ENCODE measurements at places on chromosomes 6 and 20.

DNA sequence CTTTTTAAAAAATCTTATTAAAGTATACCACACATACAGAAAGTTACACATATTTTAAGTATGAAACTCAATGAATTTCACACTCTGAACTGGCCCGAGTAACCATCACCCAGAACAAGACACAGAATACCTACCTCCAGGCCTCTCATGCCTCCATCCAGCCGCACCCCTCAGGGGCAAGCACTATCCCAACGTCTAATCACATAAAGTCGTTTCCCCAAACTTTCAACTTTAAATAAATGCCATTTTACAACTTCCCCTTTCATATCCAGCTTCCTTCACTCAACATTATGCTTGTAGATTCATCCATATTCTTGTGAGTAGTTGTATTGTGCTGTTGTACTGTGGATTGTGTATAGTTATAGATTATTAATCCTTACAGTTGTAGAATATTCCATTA, 539.1 kb downstream of the CD83 start:
- peak; percentile 64 for DNase-seq

DNA sequence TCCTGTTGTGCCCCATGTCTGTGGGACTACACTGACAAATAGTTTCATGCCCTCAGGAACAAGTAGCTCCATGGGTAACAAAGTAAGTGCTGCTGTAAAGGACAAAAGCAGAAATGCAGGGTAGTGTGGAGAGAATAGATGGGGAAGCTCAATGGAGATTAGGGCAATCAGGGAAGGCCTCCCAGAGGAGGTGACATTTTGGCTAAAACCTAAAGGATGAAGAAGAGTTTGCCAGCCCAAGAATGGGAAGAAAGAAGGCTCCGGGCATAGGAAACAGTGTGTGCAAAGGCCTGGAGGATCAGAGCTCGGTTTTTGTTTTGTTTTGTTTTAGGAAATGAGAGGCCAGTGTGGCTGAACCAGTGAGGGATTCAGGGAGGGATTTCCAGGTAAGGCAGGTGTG, 43.6 kb upstream of the FAM83D start:
- no peak for DNase-seq

GRCh38 chr6:169019727-169020491, 233.7 kb downstream of the THBS2 start:
- DNase-seq = no peak

DNA sequence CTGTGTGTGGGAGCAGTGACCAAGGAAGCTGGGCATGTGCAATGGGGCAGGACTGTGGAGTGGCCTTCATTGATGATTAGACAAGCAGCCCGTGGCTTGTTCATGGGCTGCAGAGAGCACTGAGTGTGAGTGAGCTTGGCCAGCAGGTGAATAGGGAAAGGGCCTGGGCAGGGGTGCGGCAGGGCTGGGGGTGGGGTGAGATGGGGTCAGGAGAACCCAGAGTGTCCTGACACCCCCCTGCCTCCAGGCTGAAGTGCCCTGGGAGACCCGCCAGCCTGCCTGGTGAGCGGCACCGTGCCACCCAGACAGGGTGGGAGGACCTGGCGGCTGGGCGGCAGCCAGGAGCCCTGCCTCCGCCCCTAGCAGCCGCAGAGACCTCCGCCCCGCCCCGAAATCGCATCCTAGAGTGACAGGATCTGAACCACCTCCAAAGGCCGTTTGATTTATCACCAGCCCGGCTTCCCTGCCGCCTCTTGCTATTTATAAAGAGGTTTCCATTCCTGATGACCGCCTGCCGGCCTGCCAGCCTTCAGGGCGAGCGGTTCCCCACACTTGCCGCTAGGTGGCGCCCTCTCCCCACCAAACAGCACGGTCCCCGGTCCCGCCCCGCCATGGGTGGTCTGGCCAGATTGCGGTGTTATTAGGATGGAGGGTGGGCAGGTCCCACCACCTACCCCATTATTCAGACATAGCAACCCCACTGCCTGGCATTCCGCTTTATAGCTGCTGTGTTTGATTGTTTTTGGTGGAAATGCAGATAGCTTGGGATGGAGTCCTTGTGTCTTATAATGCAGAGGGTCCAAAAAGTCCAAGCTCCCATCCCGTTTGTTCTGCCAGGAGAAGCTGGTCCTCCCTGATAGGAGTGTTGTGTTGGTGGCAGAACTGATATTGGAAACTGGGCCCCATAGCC, 3.5 kb downstream of the MYLK2 start:
- DNase-seq = peak; percentile 74

- DNase-seq = peak; percentile 80
Measured at GRCh38 chr6:163001330-163001729, 273.6 kb downstream of the PACRG start.

DNA sequence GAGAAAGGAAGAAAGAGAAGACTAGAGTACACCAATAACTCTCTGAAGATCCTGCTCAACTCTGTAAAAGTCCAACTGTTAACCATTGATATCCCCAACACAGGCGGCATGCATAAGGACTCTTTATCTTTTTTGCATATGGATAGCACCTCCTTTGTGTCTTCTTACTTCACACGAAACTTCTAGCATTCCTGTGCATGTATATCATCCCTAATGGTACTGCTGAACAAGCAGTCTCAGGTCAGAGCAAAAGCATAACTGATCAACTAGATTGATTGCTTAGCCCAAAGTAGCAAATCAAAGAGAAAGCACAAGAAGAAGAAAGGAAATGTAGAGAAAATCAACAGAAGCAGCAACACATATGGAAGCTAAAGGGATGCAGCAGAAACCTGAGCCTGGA, 234.4 kb downstream of the SYNE1 start:
- no peak for DNase-seq

GRCh38 chr6:4388675-4389074, 253.3 kb upstream of the ECI2 start:
- DNase-seq = no peak

GRCh38 chr6:52533491-52533890, 43.4 kb downstream of the TRAM2 start:
- no peak for DNase-seq

GRCh38 chr6:95576218-95576997, 927 bp upstream of the MANEA start:
- DNase-seq = peak; percentile 82

- no peak for DNase-seq
Measured at GRCh38 chr6:95815389-95816056, 200.3 kb upstream of the FUT9 start.

DNA sequence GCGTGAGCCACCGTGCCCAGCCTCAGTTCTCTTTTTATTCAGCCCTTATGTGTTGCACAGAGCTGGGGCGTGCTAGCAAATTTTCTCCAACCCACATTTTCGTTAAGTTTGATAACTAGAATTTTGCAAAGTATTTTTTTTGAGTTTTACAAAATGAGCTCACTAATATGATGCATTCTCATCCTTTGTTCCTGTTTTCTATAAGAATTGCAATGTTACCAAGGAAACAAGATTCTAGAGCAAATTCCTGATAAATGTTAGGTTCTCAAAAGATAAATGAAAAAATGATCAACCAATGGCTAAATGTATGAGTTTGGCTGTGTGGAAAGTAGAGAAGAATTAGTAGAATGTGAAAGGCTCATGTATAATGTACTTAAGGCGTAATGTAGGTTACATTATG, 529.8 kb downstream of the MAFB start:
- no peak for DNase-seq

GRCh38 chr20:9311132-9311531, 203.3 kb upstream of the LAMP5 start:
- DNase-seq = no peak
